ENCODE measurements at places on chromosomes 3 and 15.

GRCh38 chr15:52030010-52030409 is 11.0 kb downstream of the MAPK6 start:
- DNase-seq = no peak

DNA sequence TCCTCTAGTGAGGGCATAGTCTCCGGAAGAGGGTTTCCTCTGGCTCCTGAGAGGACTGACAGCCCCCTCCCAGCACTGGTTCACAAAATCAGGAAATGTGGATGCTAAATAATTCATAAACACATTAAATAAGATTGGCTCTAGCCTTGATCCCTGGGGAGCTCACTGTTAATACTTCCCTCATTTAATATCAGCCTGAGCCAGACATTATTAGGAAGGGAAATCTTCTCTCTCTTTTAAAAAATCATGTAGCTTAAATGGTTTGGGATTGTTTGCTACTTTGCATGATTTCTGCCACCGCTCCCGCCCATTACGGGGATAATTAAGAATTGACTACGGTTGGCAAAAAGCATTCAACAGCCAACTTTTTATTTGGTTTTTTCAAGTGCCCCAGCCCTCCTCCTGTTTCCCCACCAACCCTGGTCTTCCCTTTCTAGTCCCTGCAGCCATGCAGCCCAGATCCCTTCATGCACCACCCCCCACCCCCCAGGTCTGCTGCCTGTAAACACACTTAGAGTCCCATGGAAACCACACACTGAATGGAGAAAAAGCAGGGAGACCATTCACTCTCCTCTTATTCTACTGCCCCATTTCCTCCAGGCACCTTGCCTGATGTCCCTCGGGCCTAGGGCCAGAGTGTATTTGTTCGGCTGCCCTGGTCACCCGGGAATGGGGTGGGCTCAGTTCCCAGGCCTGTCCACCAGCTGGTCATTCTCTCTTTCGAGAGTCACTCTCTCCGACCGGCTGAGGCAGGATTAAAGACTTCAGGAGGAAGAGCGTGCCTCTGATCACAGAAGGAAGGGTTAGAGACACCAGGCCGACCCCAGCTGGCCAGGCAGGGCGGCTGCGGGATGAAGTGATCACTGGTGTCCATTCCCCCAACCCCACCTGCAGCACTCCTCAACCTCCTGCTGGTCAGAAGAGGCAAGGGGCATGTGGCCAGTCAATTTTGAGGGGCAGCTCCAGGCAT is 45.1 kb downstream of the SEMA5B start:
- DNase-seq = no peak

DNA sequence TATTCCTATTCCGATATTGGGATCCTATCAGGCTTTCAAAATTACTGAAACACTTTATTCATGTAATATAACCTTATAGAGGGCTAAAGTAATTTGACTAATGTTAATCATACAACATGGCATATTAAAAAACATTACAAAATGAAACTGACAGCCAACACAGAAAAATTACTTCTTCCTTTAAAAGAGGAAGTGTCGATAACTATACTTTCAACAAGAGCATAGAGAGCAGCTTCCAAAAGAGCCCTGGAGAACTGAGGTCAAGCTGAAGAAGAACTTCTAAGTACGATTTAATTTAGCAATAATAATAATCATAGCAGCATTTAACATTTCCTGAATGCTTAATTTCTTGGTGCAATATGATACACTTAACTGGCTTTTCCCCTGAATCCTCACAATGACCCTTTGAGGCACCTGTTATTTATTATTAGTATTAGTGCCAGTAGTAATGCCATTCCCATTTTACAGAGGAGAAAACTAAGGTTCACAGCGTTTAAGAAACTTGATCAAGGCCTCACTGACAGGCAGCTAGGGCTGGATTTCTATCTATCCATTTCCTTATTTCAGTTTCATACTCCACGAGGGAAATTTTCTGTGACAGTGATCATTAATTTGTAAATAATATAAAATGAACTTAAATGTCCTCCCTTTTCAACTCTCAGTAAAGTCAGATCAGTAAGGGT is 181.6 kb downstream of the CFAP20DC start:
- no peak for DNase-seq

DNA sequence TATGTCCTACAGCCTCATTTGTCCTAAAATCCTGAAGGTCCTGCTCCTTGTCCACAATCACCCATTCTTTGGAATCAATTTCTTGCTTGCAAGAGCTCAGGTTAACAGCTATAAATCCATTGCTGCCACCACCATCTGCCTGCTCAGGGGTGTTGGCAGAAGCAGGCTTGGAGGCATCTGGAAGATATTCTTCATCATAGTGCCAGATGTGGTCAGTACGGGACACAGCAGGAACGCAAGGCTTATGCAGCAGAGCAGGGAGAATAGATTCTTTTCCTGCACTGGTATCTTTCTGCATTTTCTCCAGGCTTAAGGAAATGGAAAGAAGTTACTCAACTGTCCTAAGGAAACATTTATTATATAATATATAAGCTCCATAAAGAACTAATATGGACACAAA is 38.5 kb upstream of the CDAN1 start:
- no peak for DNase-seq

GRCh38 chr3:197798863-197799262 is 7.8 kb downstream of the LRCH3 start:
- no peak for DNase-seq

GRCh38 chr15:68337826-68338225 is 60.3 kb downstream of the FEM1B start:
- DNase-seq = no peak

GRCh38 chr15:75532413-75533250 is 46.5 kb downstream of the PTPN9 start:
- DNase-seq = no peak

- DNase-seq = no peak
These were observed 25.1 kb upstream of the GOLGA8B start for GRCh38 chr15:34608517-34608916.

DNA sequence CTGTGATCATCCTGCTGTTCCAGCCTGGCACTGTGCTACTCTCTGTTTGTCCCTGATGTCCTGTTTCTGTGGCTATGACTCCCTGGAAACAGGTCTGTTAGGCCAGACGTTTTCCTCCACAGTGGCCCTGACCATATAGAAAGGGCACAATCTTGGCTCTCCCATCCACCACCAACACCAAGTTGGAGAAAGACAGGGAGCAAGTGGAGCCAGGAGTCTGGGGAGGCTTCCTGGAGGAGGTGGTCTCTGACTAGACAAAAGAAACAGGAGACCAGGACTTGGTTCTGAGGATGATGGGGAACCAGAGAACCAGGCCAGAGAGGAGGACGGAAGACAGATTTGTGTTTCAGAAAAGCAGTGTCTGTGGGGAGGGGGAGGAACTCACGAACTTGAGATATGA is 49.2 kb upstream of the SMAD6 start:
- no peak for DNase-seq

GRCh38 chr3:172061724-172062184 is 22.4 kb downstream of the FNDC3B start:
- no peak for DNase-seq

- DNase-seq = no peak
These were observed 558.3 kb downstream of the NR2F2 start for GRCh38 chr15:96888764-96889163.

GRCh38 chr3:103968131-103968530 is 1398.6 kb upstream of the ALCAM start:
- DNase-seq = no peak

- DNase-seq = no peak
These were observed 11.3 kb upstream of the KAT2B start for GRCh38 chr3:20028905-20029331.

DNA sequence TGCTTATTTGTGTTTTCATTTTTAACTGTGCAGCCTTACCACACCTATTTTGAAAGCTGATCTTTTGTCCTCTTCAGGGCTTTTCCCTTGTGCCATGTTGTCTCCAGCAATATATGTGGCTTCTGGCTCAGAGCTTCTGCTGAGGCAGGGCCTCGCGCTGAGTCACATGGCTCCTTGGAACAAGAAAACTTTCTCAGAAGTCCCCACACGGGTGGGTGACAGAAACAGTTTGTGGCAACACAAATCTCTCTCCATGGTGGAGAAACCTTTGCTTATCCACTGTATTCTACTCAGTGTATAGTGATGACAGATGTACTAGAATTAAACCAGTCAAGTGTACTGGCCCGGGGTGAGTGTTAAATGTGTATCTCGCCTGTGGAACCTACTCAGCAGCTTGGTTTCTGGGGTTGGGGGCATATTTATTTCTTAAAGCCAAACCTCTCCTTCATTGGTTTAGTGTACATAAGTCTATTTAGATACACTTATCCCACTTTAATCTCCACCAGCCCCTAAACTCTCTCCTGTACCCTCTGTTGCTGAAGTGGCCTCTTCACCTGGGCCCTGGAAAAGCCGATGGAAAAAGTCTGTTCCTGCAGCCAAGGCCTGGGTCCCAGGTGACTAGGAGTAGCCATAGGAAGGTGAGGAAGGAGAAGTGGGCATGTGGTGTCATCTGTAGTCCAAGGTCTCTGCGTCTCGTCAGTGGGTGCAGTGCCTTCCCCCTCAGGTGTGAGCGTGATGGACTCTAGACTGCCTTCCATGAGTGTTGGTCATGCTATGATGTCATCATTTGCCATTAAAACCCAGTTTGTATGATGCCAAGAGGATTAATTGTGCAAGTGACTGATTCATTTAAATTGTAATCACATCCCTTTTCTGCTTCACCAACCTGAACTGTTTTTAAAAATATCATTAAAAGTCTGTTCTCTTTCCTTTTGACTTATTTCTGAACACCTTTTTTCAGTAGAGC is 3.2 kb upstream of the FBXL22 start:
- no peak for DNase-seq

DNA sequence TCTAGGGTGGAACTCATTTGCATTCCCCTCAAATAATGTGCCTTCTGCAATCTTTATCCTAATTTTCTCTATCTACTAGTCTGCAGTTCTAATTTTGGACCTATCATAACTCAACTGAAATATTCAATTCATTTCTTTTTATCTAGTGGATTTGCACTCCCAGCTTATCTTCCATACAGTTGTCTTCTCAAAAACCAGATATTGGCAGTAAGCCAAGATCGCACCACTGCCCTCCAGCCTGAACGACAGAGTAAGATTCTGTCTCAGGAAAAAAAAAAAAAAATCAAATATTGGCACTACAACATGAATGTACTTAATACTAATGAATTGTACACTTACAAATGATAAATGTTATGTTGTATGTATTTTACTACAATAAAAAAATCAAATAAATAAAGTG is 18.0 kb upstream of the CHMP2B start:
- no peak for DNase-seq

- no peak for DNase-seq
These were observed 100.6 kb downstream of the DCLK3 start for GRCh38 chr3:36663666-36664291.

DNA sequence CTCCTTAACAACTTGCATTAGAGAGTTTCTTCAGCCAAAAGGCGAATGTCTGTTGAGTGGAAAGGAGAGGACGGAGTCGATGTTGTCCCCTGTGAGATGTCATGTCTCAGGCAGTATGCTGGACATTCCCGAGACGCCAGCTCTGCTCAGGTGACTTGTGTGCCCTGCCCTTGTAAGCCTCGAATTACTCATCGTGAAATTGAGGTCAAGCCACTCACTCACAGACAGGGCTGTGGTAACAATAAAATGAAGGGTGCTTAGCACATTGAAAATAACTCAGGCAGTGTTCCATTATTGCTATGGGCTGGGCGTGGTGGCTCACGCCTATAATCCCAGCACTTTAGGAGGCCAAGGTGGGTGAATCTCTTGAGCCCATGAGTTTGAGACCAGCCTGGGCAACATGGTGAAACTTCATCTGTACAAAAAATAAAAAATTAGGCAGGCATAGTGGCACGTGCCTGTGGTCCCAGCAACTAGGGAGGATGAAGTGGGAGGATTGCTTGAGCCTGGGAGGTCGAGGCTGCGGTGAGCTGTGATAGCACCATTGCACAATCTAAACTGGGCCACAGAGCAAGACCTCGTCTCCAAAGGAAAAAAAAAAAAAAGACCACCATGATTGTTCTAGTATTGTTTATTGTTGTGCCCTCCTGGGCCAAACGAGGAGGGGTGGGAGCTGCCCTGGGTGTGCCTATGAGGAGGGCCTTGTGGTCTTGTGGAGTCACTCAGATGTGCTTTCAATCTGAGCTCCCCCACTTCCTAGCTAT is 214.4 kb downstream of the THSD4 start:
- no peak for DNase-seq

DNA sequence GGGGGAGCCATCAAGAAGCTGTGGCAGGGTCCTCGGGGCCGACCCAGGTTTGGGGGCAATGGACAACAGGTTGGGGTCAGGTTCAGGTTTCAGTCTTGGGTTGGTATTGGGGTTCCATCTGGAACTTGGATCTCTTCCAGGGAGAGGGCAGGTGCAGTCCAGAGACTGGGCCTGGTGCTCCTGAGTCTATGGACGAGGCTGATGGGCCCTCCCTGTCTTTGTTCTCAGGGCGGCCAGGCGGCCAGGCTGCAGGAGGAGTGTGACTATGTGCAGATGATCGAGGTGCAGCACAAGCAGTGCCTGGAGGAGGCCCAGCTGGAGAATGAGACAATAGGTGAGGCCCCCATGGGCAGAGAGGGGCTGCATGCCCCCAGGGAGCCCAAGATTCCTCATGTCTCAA is 11.1 kb downstream of the VIPR1 start:
- no peak for DNase-seq

DNA sequence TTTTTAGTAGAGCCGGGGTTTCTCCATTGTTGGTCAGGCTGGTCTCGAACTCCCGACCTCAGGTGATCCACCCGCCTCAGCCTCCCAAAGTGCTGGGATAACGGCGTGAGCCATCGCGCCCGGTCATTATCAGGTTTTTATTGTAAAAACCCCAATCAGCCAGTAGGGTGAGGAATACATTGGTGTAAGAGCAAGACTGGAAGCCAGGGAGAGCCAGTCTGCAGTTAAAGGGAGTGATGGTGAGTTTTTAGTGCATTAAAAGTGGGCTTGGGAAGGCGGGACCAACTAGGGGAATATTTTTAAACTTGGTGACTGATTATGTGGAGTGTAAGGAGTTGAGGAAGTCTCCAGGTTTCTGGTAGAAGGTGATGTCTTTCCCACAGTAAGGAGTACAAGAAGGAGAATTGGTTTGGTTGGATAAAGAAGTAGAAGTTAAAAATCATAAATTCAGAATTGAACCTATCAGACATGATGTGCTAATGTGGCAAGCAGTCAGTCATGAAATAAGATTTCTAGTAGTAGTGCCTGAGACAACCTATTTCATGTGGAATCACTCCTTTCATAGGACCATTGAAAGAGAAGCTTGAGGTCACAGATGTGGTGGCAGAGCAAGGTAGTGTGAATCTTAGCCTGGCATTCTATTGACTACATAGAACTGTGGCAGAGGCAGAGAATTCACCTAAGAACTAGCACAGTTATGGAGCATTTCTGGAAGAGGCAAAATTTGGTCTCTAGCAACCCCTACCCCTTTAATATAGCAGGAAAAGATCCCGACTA is 2.4 kb upstream of the DCBLD2 start:
- no peak for DNase-seq

GRCh38 chr3:169394316-169394715 is 269.2 kb downstream of the MECOM start:
- DNase-seq = no peak

DNA sequence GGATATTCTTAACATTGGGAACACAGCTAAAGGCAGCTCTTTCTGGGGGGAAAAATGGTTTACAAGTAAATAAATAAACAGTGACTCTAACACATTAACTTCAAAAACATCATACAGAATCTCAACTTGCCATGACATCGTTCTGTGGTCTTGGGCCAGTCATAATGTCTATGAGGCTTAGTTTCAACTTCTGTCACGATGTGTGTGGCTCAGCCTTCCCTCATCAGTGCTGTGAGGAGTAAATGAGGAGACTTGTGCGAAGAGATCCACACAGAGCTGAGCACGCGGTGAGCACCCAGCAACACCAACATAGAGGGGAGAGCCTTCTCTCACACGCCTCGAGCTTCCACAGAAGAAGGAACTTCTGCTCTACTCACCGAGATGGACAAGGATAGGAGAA is 49.0 kb downstream of the DZIP1L start:
- DNase-seq = no peak

All from DND-41 (cell line).